ENCODE measurements at places on chromosomes 4 and X.

GRCh38 chr4:121220698-121221097, 56.6 kb upstream of the TNIP3 start:
- no peak for DNase-seq

- DNase-seq, result no peak
Measured at GRCh38 chr4:115418635-115419396, 305.4 kb upstream of the NDST4 start.

GRCh38 chr4:154361450-154361849, 130.1 kb downstream of the DCHS2 start:
- no peak for DNase-seq

DNA sequence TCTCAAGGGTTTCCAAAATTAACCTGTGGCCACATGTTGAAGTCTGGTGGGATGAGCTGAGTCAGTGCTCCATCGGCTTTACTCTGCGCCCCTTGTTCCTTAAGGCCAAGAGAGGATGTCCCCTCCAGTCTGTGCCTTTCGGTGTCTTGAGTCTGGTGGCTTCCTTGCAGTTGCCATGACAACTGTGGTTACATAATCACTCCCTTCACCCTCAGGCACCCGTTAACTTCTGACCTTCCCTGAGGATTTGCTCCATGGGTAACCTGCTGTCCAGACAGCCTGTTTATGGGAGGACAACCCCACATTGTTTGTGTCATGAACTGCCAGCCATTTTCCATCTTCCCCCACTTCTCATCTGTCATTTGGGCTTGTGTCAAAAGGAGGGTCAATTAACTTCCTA, 401.1 kb upstream of the LCORL start:
- no peak for DNase-seq

- DNase-seq, result no peak
Measured at GRCh38 chrX:43953218-43953617, 20.0 kb downstream of the NDP start.

DNA sequence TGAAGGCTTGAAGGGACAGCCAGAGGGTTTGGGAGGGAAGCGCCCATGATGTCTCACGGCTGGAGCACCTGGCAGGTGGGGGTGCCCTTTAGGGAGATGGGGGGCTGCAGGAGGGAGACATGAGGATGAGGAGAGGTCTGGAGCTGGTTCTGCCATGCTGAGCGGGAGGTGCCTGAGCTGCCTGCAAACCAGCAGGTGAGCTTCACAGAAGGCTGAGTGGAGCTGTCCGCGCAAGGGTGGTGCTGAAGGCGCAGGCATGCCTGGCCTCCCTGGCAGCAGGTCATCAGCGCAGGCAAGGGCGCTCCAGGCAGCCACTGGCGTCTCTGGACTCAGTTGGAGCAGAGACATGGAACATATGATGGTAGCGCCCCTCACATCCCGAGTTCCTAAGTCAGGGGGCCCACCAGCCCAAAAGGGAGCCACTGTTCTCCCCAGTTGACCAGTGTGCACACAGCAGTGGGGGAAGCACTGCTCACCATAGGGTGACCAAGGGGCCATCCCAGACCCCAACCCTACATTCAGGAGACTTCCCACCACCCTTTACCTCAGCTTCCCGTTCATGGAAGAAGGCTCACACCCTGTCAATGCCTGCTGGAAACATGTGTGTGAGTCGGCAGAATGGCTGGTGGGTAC, 25.8 kb downstream of the ADRA2C start:
- DNase-seq, result no peak

DNA sequence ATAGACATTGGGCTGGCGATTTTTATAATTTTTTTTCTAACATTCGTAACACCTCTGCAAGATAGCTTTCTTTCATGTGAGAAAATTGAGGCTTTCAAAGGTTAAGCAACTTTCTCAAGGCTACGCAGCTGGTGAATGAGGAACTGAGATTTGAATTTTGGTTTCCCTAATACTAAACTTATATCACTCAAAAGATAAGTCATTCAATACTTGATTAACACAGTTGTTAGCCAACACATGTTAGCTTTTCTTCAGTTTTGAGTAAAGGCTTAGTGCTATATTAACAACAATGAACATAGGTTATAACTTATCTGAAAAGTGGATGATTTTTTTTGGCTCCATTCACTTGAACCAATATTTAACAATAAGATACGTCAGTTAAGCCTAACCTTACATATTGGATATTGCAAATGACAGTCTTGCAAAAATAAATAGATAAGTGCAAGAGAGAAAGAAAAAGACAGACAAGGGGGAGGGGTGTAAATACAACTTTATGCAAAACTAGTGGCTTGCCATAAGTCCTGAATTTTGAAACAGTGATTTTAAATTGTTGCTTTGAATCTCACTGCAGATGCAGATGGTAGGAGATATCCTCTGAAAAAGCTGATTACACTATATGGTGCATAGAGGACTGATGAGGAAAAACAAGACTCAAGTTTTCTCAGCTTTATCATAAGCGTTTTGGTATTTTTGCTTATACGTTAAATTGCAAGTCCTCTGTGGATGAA, 11.1 kb upstream of the GPM6A start:
- no peak for DNase-seq

GRCh38 chr4:158827543-158827981, 58.7 kb downstream of the FNIP2 start:
- DNase-seq, result no peak

DNA sequence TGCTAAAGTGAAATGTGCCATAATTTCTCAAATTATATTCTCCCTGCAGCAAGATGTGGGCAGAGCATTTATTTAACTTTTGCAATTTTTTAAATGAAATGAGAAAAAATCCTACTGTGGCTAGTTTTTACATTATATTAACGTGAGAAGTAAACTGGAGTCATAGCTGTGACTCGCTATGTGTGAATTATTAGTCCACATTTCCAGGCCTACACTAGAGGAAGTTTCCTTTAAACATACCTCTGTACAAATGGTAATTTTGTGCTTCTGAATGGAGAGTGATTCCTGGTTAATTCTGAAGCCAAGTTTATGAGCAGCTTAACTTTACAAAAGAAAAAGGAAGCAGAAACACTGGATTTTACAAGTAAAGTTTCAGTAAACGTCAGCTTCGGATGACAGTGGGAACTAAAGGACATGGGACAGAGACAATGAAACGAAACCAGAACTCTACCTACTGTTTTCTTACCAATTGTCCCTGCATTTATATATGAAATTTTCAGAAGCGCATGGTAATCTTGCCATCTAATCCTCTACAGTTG, 72.4 kb downstream of the FBXO8 start:
- no peak for DNase-seq

GRCh38 chrX:153706799-153707198, 17.4 kb downstream of the BCAP31 start:
- no peak for DNase-seq
